ENCODE measurements at places on chromosomes 5 and 9.

GRCh38 chr5:39816866-39817265, 392.1 kb upstream of the DAB2 start:
- no peak for DNase-seq

GRCh38 chr9:117138231-117138630, 276.6 kb downstream of the ASTN2 start:
- DNase-seq: no peak

- DNase-seq: no peak
These were observed 42.1 kb upstream of the STXBP1 start for GRCh38 chr9:127569886-127570401.

- no peak for DNase-seq
These were observed 6.2 kb downstream of the FER start for GRCh38 chr5:108753877-108754276.

DNA sequence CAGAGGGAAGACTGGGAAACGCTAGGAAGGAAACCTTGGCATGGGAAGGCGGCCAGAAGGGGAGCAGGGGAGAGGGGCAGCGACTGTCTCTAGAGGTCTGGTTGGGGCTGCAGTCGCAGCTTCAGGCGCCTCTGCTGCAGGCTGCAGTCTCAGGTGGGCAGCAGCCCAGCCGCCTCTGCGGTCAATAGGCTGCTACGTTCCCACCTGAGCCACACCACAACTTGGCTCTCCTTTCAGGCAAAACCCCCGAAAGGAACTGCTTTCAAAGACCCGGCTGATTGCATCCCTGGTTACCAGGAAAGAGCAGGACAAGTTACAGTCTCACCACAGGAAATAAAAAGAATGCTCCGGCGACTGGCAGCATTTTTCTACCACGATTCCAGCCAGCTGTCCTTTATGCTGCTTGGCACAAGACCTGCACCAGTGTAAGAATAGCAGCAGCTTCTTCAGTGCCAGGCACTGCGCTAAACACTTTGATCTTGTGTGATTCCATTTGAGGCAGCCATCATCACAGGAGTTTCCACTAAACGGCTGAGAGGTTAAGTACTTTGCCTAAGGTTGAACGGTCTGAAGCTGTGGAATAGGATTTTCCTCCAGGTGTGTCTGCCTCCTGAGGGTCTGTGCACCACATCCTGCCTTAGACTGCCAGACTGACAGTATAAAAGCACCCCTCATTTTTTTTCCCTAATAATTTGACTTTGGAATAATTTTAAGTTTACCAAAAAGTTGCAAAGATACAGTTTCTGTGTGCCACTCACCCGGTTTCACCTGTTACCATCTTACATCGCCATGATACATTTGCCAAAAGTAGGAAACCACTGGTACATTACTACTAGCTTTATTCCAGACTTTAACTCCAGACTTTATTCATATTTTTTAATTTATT, 7.5 kb downstream of the RPS14 start:
- DNase-seq: no peak

DNA sequence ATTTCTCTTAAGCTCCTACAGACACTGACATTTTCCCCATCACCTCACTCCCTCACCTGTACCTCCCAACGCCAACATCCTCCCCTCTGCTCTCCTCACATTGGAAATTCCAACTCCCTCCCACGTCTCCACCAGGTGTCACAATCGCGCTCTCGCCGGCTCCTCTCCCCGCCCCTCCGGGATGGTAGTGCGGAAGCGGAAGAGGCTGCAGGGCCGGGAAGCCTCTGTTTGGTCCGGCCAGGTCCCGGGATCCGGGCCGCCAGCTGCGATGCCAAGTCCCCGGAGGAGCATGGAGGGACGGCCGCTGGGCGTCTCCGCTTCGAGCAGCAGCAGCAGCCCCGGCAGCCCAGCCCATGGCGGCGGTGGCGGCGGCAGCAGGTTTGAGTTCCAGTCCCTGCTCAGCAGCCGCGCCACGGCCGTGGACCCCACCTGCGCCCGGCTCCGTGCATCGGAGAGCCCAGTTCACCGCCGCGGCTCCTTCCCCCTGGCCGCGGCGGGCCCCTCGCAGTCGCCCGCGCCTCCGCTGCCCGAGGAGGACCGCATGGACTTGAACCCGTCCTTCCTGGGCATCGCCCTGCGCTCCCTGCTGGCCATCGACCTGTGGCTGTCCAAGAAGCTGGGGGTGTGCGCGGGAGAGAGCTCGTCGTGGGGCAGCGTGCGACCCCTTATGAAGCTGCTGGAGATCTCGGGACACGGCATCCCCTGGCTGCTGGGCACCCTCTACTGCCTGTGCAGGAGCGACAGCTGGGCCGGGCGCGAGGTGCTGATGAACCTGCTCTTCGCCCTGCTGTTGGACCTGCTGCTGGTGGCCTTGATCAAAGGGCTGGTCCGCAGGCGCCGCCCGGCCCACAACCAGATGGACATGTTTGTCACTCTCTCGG, at the start of gene PLPP6:
PLPP6 (plus strand) TSS at position 187 of the 881 bp plus-strand sequence; CDS start at position 269, 82 bp downstream.
- DNase-seq: peak; percentile 46

DNA sequence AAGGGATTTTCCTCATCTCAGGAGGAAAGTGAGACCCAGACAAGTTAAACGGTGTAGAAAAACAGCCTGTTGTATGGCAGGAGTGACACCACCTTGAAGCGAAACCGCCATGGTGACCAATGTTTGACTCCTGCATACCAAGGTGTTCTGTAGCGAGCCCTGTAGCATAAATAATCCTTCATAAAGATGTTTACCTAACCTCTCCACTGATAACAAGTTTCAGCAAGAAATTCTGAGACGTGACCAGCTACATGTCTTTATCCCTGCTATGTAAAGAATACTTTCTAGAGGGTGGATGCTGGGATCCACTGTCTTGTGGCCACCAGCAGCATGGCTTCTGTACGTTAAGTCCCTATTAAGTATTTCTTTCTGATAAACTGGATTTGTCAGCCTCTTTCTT, 148.1 kb downstream of the MPDZ start:
- DNase-seq: no peak

GRCh38 chr9:97735070-97735600, 38.0 kb upstream of the XPA start:
- DNase-seq: no peak

- no peak for DNase-seq
These were observed at the start of gene ADRB2 for GRCh38 chr5:148826053-148826738. Gene ADRB2, plus strand, starts transcription at chr5:148826611. Its CDS starts 221 bp downstream, at chr5:148826832.

GRCh38 chr9:16501141-16501540, 369.3 kb downstream of the BNC2 start:
- no peak for DNase-seq

- DNase-seq: no peak
These were observed 168.5 kb downstream of the HSD17B3 start for GRCh38 chr9:96133321-96134021.

GRCh38 chr9:111232997-111233790, 96.8 kb downstream of the OR2K2 start:
- no peak for DNase-seq

GRCh38 chr5:78605611-78606010, 43.0 kb downstream of the LHFPL2 start:
- no peak for DNase-seq

GRCh38 chr5:472076-472655, 29.2 kb downstream of the EXOC3 start:
- no peak for DNase-seq

GRCh38 chr9:129712634-129713401, 40.0 kb downstream of the PTGES start:
- DNase-seq: no peak

- no peak for DNase-seq
These were observed 16.4 kb upstream of the PDCD1LG2 start for GRCh38 chr9:5493679-5494511.

- no peak for DNase-seq
These were observed at the start of gene NKD2 for GRCh38 chr5:1008451-1009358. Gene NKD2, plus strand, starts transcription at chr5:1008802. Its CDS starts 256 bp downstream, at chr5:1009058.

Data from GF-D8 (cell line).